ENCODE measurements at places on chromosomes 16 and 17. TPM values are rescaled to one million over a fixed set of nuclear protein-coding genes. Genes with fewer than 3 reads are reported as not detected.

The C16orf46 gene
- total RNA-seq, result 1.6 TPM

The SRSF2 gene
- total RNA-seq, result 284 TPM

The IL21R gene
- 16.1 TPM for total RNA-seq

The CCP110 gene
- 5.9 TPM for total RNA-seq

The CSF3 gene
- total RNA-seq, result 1.3 TPM

The CNGB1 gene
- not detected for total RNA-seq

The RNF222 gene
- total RNA-seq, result not detected

The SIRT7 gene
- total RNA-seq, result 14.0 TPM

The SLC46A1 gene
- 2.4 TPM for total RNA-seq

The CCL4L2 gene
- not detected for total RNA-seq

The TBC1D28 gene
- not detected for total RNA-seq

The GAST gene
- total RNA-seq, result not detected

The DYNC1LI2 gene
- total RNA-seq, result 52.9 TPM

The TAOK2 gene
- total RNA-seq, result 30.8 TPM

The CASKIN2 gene
- 6.7 TPM for total RNA-seq

The HCRT gene
- not detected for total RNA-seq
